Left cardiac atrium (tissue), 4 donors: ENCODE measurements at places on chromosomes 2 and 18. TPM values are rescaled to one million over a fixed set of nuclear protein-coding genes. Genes with fewer than 3 reads are reported as not detected.

Gene SERPINB4
- not detected for total RNA-seq

Gene CBLN2
- not detected for total RNA-seq

Gene LOXL3
- total RNA-seq = 8.4 TPM

Gene TRAF3IP1
- total RNA-seq = 14.2 TPM

Gene BZW1
- total RNA-seq = 104 TPM

Gene NMUR1
- total RNA-seq = 0.34 TPM

Gene SPAST
- total RNA-seq = 9.2 TPM

Gene SIX2
- total RNA-seq = 1.3 TPM

Gene UGT1A8
- total RNA-seq = not detected

Gene TAF4B
- 2.2 TPM for total RNA-seq

Gene CRYGD
- total RNA-seq = not detected

Gene TCF7L1
- total RNA-seq = 17.3 TPM

Gene KRTCAP3
- not detected for total RNA-seq

Gene IL36A
- total RNA-seq = not detected
